ENCODE measurements at places on chromosomes 7 and 10.

- DNase-seq = no peak
Observed at GRCh38 chr10:89076120-89076519, 85.5 kb downstream of the FAS start.

GRCh38 chr7:132319481-132319880, 256.8 kb downstream of the PLXNA4 start:
- no peak for DNase-seq

- no peak for DNase-seq
Observed at GRCh38 chr10:102918817-102919245, 737 bp downstream of the CNNM2 start.

DNA sequence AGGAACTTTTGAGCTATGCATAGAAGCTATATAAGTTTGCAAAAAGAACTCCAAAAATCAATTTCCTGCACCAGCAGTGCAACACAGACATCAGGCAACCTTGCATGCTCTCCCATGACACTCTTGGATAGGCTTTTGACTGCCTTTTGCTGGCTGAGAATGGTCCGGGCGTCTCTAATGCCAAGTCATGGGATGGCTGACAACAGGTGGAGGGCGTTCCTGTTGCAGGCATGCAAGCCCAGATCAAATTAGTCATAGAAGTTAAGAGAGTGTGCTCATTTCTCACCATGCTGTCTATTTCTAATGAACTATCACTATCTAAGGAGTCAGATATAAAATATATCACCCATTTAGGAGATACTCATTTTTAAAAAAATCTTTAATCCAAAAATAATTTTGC, 8.4 kb downstream of the PLCE1 start:
- no peak for DNase-seq

DNA sequence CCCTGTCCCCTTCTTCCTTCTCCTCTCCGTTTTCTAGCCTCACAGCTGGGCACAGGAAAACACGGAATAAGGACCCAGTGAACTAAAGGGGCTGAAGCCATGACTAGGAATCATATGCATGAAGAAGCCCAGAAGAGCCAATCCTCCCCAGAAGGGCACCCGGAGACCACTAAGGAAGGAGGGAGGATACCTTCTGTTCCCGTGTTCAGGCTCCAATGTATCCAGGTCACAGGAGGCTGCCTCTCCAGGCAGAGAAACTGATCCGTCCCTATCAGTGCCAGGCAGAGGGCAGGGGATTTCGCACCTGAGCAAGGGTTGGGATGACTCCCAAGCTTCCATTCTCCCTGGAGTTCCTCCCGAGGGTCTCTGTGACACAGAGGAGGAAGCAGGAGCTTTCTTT, 246.6 kb downstream of the SNX10 start:
- no peak for DNase-seq

DNA sequence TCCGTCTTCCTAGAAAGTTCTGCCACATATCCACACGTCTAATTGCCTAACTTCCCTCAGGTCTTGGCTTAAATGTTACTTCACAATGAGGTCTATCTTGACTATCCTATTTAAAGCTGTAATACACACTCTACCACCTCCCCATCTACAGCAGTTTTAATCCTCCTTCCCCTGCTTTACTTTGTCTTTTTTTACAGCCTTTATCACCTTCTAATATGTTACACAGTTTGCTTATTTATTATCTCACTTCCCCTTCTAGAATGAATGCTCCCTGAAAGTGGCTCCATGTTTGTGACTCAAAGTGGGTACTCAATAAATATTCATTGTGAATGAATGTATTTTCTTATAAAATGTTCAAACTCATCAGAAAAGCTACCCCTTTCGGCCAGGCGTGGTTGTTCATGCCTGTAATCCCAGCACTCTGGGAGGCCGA, 13.6 kb upstream of the MICU1 start:
- no peak for DNase-seq

DNA sequence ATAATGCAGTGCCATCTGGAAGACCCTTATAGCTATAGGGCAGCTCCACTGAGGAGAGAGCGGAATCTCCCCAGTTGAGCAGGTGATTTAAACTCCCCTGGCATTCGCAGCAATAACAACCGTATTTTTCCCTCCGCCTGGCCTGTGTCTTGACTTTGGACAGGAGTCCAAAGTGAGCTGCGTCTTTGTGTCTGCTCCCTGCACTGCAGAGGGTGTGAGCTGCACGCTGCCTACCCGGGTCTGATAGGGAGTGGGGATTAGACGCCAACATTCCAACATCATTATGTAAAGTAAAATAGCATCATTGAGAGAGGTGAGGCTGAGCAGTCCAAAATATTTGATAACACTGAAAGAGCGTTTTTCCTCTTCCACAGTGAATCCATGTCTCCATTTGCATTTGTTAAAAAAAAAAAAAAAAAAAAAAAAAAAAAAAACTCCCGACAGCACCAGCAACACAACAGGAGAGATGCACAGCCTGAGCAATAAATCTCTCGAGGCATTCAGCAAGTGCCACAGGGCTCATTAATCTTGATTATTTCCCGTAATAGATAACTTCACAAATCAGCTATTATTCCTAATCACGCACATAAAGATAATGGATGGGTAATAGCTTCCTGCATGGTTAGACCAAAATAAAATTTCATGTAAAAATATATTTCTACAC, 68.6 kb downstream of the CELF2 start:
- no peak for DNase-seq
